ENCODE measurements at places on chromosomes 13 and 19.

- peak; percentile 25 for DNase-seq
These were observed 168.4 kb downstream of the ZIC5 start for GRCh38 chr13:99803141-99803540.

- no peak for DNase-seq
These were observed 11.4 kb downstream of the MBNL2 start for GRCh38 chr13:97233499-97233898.

DNA sequence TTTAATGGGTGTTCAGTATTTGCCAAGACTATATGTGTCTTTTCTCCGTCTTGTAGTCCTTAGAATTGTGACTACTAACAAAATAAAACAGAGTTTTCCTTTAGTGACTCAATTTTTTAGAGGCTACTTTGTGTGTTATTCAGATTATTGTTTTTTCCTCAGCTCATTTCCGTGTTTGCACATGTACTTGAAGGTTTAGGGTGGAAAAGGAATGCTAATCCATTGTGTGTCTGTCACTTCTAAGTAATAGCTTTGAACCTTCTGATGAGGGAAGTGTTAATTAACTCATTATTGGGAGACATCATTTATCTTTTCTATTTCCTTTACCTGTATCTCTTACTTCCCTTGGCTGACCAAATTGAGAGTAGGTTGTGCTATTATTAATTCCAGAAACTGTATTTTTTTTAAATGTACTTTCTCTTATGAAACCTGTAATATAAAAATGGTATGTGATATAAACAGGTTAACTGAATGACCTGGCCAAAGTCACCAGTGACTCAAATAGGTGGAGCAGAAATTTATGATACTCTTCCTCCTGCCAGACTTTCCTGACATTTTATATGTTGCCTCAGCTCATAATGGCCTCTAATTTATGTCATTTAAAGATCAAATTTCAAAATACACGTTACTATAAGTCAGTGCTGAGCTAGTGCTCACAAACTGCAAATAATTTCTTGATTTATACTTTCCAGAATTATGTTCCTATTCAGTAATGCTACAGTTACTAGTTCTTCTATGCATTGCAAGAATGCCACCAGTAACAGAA, 88.8 kb downstream of the LMO7 start:
- DNase-seq, result no peak

DNA sequence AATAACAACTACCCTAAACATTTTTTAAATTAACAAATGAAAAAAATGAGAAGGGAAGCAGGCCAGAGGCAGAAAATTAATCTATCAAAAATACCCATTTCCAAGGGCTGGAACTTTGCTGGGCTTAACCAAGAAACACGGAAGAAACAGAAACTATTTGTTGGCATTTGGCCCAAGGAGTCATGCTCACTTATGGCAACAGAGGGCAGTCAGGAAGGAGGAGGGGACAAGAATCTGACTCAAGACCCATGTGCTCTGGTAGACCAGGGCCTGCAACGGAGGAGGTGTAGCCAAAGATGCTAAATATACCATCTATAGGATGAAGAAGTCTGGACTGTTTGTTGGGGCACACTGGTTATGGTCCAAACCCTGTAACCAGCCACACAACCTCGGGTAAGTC, 496.7 kb downstream of the COG6 start:
- no peak for DNase-seq

DNA sequence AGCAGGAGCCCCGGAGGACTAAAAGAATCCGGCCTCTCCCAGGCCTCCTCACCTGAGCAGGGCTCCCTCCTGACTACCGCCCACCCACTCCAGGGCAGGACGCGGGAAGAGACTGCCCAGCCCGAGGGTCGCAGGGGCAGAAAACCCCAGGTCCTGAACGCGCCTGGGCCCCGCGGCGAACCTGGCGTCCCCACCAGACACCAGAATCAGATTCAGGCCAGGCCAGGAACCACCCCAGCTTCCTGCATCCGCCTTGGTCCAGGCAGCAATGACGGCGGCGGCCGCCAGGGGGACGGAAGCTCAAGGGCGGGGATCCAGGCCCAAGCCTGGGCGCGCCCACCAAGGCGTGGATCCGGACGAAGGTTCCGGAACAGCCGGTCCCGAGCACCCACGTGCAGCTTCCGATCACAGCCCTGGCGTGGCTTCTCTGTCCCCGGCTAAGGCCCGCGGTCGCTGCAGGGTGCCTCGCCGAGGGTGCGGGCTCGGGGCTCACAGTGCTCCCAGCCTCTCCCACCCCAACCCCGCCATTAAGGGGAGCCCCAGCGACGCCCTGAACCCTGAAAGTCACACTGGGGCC, 3.6 kb downstream of the LGALS7 start:
- DNase-seq, result no peak

DNA sequence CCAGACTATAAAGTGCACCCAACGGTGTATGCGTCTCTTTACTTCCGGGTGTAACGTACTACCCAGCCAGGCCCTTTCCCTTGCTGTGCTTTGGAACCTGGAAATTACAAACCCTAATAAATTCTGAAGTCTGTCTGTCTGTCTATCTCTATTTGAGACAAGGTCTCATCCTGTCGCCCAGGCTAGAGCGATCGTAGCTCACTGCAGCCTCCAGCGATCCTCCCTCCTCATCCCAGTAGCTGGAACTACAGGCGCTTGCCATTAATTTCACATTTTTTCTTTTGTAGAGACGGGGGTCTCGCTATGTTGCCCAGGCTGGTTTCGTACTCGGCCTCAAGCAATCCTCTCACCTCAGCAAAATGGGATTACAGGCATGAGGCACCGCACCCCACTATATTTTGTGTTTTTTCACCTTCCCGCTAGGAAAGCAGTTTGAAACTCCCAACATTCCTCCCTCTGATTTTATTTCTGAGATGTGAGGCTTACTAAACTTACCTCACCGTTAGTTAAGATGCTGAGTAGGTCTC, 469 bp upstream of the RNF6 start:
- no peak for DNase-seq

DNA sequence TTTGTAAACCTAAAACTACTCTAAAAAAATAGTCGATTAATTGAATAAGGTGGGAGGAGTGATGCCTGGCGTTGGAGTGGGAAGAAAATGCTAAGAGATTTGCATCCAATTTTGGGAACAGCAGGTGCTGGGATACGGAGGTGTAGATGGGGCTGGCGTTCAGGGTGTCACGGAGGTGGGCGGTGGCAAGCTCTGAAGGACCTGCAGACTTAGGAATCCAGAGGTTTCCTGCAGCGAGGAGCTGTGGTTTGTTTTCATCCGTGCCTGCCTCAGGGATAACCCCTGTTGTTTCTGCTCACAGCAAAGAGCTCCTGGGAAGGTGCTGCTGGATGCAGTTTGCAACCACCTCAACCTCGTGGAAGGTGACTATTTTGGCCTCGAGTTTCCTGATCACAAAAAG, 166.4 kb upstream of the RNF113B start:
- no peak for DNase-seq

DNA sequence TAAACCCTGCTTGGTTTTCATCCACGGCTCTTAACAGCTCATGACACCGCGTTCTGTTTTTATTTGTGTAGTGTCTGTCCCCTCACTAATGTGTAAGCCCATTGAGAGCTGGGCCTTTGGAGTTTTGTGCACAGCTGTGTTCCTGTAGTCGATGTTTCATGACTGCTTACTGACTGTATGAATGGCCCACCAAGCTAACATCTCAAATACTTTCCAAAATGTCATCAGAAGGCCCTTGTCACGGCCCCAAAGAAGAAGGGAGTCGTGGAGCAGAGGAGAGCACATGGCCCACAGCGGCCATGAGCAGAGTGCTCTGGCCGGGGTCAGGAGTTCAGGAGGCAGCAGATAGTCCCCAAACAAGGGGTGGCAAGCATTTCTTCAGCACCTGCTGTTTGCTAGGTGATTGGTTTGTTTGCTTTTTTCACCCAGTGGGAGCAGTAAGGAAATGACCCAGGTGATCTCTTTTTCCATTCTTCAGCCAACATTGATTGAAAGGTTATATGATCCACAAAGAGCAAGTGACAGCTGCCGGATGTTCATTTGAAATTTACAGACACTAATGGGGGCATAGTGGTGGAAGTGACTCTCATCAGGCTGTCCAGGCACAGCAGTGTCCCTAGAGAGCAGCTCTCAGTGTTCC, 315.2 kb downstream of the ATP8A2 start:
- peak; percentile 64 for DNase-seq

- DNase-seq, result no peak
These were observed 1.2 kb upstream of the TRIM13 start for GRCh38 chr13:49995625-49996101.

GRCh38 chr19:55088021-55088451, 12.4 kb downstream of the EPS8L1 start:
- DNase-seq, result no peak

DNA sequence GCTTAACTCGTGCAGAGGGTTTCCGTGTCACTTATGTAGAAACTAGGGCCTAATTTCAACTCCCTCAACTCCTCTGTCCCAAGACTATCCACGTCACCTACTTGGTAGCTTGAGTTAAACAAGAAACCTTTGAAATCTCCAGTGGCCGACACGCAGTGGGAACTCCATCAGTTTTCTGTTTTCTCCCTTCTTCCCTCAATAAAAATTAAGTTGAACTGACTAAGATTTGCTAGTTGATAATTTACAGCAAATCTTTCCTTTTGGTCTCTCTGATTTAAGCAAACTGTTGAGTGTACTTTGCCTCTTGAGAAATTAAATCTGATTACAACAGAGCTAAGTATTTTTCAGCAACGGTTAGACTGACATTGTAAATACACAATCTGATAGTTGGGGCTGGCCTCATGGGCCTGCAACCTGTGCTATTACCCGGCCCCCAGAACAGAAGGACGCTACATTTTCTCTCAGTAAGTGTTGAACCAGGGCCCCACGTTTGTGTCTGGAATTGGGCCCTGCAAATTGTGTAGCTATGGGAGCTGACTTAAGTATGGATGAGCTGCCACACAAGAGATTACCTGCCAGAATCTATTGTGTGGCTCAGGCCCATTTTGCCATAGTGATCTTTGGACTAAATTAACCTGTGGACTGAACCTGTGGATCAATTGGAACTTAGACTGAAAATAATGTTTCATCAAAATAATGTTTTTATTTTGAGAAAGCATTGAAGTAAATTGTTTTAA, 708 bp upstream of the ESD start:
- no peak for DNase-seq

DNA sequence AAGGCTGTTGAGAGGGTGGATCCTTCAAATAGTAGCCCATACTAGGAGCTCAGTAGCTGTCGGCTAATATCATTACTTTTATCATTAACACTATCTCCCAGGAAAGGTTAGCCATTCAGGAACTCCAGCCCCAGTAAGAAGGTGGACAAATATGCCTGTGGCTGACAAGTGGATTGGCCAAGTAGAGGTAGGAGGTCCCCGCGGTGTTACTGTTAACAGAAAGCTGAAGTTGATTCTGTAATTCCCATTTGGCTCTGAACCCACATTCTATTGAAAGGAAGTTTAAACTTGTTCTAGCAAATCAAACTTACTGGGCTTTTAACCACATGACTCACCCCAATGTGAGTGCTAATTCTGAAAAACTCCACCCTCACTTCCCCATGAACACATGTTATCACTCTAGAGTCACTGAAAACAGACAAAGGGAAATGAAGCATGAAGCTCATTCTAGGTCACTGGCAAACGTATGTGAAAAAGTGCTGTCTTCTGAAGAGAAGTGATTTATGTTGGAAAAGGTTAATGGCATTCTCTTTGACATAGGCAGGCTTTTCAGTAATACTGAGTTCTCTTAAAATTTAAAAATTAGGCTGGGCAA, 273.5 kb downstream of the FGF14 start:
- no peak for DNase-seq

GRCh38 chr13:28532388-28533124, 37.6 kb upstream of the FLT1 start:
- no peak for DNase-seq

DNA sequence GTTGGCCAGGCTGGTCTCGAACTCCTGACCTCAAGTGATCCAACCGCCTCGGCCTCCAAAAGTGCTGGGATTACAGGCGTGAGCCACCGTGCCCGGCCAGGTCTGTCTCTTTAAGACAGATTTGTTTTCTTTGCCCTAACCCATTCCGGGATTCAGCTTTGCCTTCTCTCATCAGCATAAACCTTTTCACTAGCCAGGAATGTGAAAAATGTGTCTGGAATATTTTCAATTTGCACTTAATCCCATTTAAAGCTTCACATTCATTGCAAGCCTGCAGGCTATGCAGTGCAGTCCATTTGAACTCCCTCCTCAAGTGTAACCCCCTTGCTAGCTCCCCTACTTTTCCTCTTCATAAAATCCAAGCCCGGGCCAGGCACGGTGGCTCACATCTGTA, 880 bp upstream of the TMEM160 start:
- DNase-seq, result no peak

DNA sequence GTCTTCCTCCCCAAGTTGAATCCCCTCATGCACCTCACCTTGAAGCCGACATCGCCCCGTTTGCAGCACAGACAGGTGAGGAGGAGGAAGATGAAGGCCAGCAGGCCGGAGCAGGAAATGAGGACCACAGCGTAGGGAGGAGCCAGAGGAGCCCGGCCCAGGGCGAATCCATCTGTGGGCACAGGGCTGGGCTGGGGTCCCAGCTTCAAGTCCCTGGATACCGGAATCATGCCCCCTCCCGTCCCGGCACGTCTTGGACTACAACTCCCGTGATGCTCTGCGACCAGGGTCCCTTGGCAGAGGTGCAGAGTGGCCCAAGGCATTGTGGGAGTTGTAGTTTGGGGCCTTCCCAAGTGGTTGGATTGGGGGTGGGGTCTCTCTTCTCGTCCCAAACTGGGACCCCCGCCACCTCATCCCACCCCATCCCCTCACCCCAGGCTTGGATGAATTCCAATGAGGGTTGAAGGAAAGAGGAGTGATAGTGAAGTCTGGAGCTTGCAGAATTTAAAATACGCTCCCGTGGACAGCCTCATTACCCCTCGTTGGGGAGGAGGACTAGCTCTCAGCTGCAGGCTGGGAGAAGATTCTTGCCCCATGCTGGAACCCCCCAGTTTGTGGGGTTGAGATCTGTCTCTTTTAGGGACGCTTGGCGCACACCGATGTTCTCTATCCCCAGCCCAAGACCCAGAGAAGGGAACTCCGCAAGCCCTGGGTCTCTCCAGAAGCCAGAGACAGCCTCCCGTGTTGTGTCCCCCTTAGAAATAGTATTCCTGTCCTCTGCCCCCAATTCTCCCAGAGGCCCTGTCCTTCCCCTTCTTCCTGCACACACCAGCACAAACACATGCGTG, 990 bp downstream of the LMTK3 start:
- DNase-seq, result peak; percentile 16

DNA sequence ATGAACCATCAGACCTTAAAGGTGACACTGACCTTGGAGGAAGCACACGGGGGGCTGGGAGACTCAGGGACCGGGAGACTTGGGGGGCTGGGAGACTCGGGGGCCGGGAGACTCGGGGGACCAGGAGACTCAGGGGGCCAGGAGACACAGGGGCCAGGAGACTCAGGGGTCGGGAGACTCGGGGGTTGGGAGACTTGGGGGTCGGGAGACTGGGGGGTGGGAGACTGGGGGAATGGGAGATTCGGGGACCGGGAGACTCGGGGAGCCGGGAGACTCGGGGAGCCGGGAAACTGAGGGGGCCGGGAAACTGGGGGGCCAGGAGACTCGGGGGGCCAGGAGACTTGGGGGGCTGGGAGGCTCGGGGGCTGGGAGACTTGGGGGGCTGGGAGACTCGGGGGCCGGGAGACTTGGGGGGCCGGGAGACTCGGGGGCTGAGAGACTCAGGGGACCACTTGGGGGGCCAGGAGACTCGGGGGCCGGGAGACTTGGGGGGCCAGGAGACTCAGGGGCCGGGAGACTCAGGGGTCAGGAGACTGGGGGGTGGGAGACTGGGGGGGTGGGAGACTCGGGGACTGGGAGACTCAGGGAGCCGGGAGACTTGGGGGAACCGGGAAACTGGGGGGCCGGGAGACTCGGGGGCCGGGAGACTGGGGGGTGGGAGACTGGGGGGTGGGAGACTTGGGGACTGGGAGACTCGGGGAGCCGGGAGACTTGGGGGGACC, 62.9 kb downstream of the RASA3 start:
- no peak for DNase-seq

- no peak for DNase-seq
These were observed 230.0 kb downstream of the DCT start for GRCh38 chr13:94249512-94249911.
